Stimulated activated CD4-positive, alpha-beta T cell treated with anti-CD3 and anti-CD28 coated beads, Interleukin-1b, Interleukin-23, amount 100 ng/mL, for 1 hour (primary cell): ENCODE measurements at places on chromosomes 2 and 18.

GRCh38 chr18:63936932-63937393, 12.1 kb upstream of the HMSD start:
- DNase-seq = no peak

DNA sequence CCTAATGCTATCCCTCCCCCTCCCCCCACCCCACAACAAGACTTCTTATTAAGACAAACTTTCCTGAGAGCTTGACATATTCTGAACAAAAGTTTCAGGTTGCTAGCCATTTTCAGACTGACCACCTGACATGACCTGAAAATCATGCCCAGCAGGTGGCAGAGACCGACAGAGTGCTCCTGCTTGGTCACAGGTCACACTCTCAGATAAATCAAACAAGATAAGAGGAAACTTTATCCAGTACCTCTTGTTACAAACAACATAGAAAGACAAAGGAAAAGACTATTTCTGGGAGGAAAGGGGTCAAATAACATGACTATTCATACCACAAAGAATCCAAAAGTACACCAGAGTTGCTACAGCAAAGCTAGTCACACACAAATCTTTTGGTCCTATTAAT, 107.4 kb downstream of the TMEM200C start:
- DNase-seq = no peak

DNA sequence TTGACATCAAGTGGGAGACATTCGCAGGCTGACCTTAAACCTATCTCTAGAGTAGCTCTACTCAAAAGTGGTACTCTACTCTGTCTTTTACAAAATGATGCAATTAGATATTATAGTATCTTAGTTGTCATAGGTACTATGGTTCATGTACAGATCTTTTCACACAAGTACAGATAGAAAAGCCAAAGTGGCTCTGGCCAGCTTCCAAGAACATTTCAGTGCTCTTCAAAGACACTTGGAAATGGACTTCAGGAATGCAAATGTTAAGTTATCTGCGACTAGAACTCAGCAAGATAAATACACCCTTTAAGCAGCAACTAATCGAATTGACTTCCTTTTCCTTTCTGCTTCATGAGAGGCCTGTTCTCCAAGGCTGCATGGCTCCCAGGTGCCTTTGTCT, 718.7 kb upstream of the FAM98A start:
- no peak for DNase-seq

GRCh38 chr2:95122197-95122551, 566 bp upstream of the MRPS5 start:
- no peak for DNase-seq

- no peak for DNase-seq
Observed at GRCh38 chr2:168550670-168551069, 94.6 kb downstream of the CERS6 start.

GRCh38 chr2:47771211-47771610, 11.7 kb upstream of the MSH6 start:
- DNase-seq = no peak

DNA sequence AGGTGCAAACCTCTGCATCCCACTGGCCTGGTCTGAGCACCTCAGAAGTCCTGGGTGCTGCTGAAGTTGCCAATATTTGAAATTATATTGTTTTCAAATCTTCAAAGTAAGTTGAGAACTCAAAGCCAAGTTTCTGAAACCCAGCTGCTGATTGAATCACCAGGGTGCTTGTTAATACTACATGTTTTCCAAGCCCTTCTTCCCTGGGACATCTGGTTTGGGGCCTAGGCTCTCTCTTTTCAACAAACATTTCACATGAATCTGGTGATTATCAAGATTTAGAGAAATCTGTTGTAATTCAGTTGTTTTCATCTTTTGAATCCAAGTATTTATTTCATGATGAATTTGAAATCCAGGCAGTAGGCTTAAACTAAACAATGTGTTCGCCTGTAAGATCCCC, 24.4 kb downstream of the MLPH start:
- DNase-seq = no peak
